ENCODE measurements at places on chromosomes 2 and 18. TPM values are rescaled to one million over a fixed set of nuclear protein-coding genes. Genes with fewer than 3 reads are reported as not detected.

GRCh38 chr2:161746891-161747535 lies 122.8 kb downstream of the SLC4A10 start:
- no peak overlapping the region for H3K4me3 ChIP-seq
- no peaks in the 10 kb centered on the region for H3K27me3 ChIP-seq
- no peaks in the 10 kb centered on the region for H3K4me1 ChIP-seq
- no peaks in the 10 kb centered on the region for H3K36me3 ChIP-seq
- H3K27ac ChIP-seq, result no peak overlapping the region
- DNase-seq, result no peak

GRCh38 chr2:69278366-69278765 lies 108.7 kb downstream of the GFPT1 start:
- no peak for DNase-seq
- H3K27me3 ChIP-seq, result no peaks in the 10 kb centered on the region
- H3K27ac ChIP-seq, result no peak overlapping the region
- no peak overlapping the region for H3K4me3 ChIP-seq
- no peaks in the 10 kb centered on the region for H3K4me1 ChIP-seq

DNA sequence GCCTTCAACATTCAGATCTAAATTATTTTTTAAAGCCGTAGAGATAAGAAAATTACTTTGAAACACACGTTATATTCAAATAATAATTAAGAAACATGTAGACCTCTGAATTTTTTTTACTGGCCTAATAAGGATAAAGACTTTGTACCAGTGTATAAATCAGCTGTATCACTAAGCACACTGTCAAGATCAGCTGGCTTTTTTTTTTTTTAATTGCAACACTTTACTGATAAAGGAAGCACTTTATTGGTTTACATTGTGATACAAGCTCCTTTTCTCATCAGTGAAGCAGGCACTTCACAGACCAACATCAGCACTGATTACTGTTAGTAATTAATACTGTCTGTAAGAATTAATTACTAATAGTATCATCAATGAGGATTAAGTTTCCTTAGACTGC lies 88.5 kb downstream of the RBBP8 start:
- no peak overlapping the region for H3K4me3 ChIP-seq
- H3K27me3 ChIP-seq, result no peaks in the 10 kb centered on the region
- DNase-seq, result no peak
- no peaks in the 10 kb centered on the region for H3K4me1 ChIP-seq

GRCh38 chr2:149661844-149662243 lies 74.3 kb upstream of the MMADHC start:
- no peak overlapping the region for H3K27ac ChIP-seq
- H3K27me3 ChIP-seq, result no peaks in the 10 kb centered on the region
- H3K36me3 ChIP-seq, result no peaks in the 10 kb centered on the region
- DNase-seq, result no peak
- H3K4me3 ChIP-seq, result no peak overlapping the region

- DNase-seq, result no peak
- no peak overlapping the region for H3K4me3 ChIP-seq
These were observed 15.0 kb upstream of the MAT2A start for GRCh38 chr2:85523903-85524335.

DNA sequence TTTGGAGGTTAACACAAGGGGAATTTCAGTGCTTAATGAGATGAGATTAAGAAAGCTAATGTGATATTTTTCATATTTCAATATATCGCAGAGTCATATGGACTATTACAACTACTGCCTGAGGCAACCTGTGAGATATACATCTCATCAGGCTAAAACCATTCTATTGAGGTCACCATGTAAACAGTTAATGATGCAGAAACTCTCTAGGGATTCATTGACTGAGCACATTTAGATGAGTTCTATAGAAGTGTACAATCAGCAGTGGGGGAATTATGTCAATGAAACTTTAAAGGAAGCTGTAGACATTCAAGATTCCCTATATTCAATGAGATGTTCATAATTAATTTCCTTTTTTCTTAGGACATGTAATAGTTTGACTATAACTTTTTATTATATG lies 687.4 kb upstream of the SYT4 start:
- H3K36me3 ChIP-seq, result no peaks in the 10 kb centered on the region
- no peak for DNase-seq
- H3K4me1 ChIP-seq, result no peaks in the 10 kb centered on the region
- H3K27ac ChIP-seq, result no peak overlapping the region
- no peak overlapping the region for H3K4me3 ChIP-seq

DNA sequence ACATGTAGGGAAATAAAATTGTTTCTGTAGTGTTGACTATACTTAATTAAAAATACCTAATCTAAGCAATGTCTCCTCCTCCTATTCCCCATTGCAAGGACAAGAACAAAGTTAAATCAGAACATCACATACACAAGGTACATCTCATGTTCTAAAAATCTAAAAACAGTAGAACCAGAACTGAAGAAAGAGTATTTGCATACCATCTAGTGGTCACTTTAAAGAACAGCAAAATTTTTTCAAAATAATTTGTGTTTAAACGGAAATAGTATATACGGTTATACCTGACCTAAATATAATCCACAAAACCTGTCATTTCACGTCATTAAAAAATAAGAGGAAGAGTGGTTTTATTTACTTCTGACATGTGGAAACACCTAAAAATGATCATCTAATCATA lies 294.3 kb upstream of the KCNH7 start:
- H3K27ac ChIP-seq, result no peak overlapping the region
- H3K4me1 ChIP-seq, result no peaks in the 10 kb centered on the region
- no peak overlapping the region for H3K4me3 ChIP-seq
- H3K27me3 ChIP-seq, result no peaks in the 10 kb centered on the region

GRCh38 chr2:40102447-40102846 lies 323.4 kb upstream of the THUMPD2 start:
- no peak for DNase-seq
- H3K36me3 ChIP-seq, result no peaks in the 10 kb centered on the region
- peaks cover 38% of the 10 kb centered on the region for H3K4me1 ChIP-seq
- H3K27me3 ChIP-seq, result no peaks in the 10 kb centered on the region

- H3K27ac ChIP-seq, result no peak overlapping the region
- no peaks in the 10 kb centered on the region for H3K27me3 ChIP-seq
- no peaks in the 10 kb centered on the region for H3K36me3 ChIP-seq
- DNase-seq, result no peak
- no peak overlapping the region for H3K4me3 ChIP-seq
- no peaks in the 10 kb centered on the region for H3K4me1 ChIP-seq
These were observed 29.1 kb downstream of the SLC4A3 start for GRCh38 chr2:219656526-219656925.

DNA sequence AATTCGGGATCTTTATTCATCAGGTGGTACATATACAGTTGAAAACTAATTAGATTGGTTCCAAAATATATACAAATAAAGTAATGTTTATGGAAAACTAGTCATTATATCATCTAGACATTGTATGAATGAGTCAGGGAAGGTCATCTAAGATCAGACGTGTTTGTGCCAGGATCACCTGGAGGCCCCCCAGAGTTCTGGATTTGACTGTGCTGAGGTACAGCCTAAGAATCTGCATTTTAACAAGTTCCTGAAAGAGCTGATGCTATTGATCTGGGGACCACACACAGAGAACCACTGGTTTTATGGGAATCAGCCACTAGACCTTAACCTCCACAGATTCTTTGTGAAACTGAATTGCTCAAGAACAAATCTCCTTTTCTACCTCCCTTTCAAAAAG lies 43.2 kb downstream of the PARD6G start:
- no peak overlapping the region for H3K27ac ChIP-seq
- no peaks in the 10 kb centered on the region for H3K36me3 ChIP-seq

DNA sequence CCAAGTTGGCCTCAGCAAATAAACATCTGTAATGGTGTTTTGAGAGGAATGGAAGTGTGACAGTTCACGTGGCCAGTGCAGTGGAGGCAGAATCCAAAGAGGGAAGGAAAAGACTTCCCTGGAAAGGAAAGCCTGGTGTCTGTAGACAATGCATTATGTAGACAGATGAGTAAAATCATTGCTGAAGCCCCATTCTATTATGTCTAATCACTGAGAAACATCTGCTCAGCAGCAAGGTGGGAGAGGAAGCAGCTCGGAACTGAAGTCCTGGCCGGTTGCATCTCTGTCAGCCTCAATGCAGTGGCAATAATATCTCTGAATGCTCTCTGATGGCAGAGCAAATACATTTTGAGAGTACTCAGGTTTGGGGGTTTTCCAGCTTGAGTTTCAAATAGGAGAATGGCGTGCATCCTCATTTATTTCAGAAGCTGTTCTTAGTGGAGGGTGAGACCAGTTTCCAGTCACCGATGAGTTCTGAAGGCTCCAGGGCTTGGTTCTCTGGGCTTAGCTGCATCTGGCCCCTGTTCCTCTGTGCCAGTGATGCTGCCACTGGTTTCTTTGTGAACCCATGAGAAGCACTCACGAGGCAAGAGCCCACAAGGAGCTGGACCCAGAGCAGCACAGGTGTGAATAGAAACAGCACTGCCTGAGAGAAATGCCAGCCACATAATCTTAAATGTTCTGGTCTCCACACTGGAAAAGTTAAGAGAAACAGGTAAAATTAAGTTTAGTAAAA lies 63.3 kb downstream of the RPIA start:
- H3K27me3 ChIP-seq, result no peaks in the 10 kb centered on the region
- DNase-seq, result no peak
- no peaks in the 10 kb centered on the region for H3K4me1 ChIP-seq
- no peak overlapping the region for H3K4me3 ChIP-seq
- no peak overlapping the region for H3K27ac ChIP-seq
- no peaks in the 10 kb centered on the region for H3K36me3 ChIP-seq

- H3K27me3 ChIP-seq, result peaks cover 81% of the 10 kb centered on the region
- H3K36me3 ChIP-seq, result no peaks in the 10 kb centered on the region
- no peak for DNase-seq
- H3K4me3 ChIP-seq, result peak within 1 kb of the TSS; percentile 65
These were observed at the start of gene ZBTB7C for GRCh38 chr18:48408727-48409590. TSS of gene ZBTB7C (minus strand) at chr18:48409383.

GRCh38 chr2:52054824-52055223 lies 1022.9 kb upstream of the NRXN1 start:
- no peak overlapping the region for H3K27ac ChIP-seq
- no peak overlapping the region for H3K4me3 ChIP-seq
- DNase-seq, result no peak
- no peaks in the 10 kb centered on the region for H3K4me1 ChIP-seq
- H3K36me3 ChIP-seq, result no peaks in the 10 kb centered on the region

- no peak for DNase-seq
- no peak overlapping the region for H3K4me3 ChIP-seq
- no peaks in the 10 kb centered on the region for H3K4me1 ChIP-seq
- no peaks in the 10 kb centered on the region for H3K36me3 ChIP-seq
- H3K27me3 ChIP-seq, result no peaks in the 10 kb centered on the region
These were observed 267.1 kb downstream of the PRKCE start for GRCh38 chr2:45918463-45919159.

DNA sequence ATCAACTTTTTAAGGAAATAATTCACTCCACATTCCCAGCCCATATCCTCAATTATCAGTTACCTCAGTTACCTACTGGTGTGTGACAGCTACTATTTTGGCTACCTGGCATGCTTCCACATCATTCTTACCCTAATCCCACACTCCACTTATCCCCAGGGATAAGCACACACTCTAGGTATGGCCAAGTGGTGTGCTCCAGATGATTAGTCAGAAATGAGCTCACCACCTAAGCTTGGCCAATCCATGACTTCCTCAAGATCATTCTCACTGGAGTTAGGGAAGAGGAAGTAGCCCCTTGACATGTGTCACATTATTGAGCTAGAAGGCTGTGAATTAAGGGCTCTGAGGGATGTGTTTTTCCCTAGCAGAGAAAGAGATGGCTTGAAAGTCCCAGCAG lies 20.9 kb upstream of the SMAD4 start:
- no peak overlapping the region for H3K4me3 ChIP-seq
- no peak overlapping the region for H3K27ac ChIP-seq
- H3K4me1 ChIP-seq, result no peaks in the 10 kb centered on the region
- H3K36me3 ChIP-seq, result no peaks in the 10 kb centered on the region

- no peak overlapping the region for H3K27ac ChIP-seq
- DNase-seq, result no peak
- peaks cover 16% of the 10 kb centered on the region for H3K36me3 ChIP-seq
- H3K4me1 ChIP-seq, result no peaks in the 10 kb centered on the region
These were observed 89.5 kb downstream of the GORASP2 start for GRCh38 chr2:171018522-171018921.

TEX44 gene
- total RNA-seq, result not detected

POTEI gene
- not detected for total RNA-seq

CYTIP gene
- total RNA-seq, result 2.5 TPM

SATB2 gene
- total RNA-seq, result 2.5 TPM

PLEKHH2 gene
- total RNA-seq, result 51.9 TPM

NPAS2 gene
- 17.8 TPM for total RNA-seq

STPG4 gene
- total RNA-seq, result 0.66 TPM

FAM228B gene
- 44.1 TPM for total RNA-seq
